ENCODE measurements at places on chromosomes 16 and 17. TPM values are rescaled to one million over a fixed set of nuclear protein-coding genes. Genes with fewer than 3 reads are reported as not detected.

The EPN3 gene
- 3.8 TPM for total RNA-seq

The GRN gene
- 299 TPM for total RNA-seq

The TP53TG3C gene
- not detected for total RNA-seq

The RND2 gene
- total RNA-seq, result 6.3 TPM

The PITPNM3 gene
- 1.6 TPM for total RNA-seq

The ORC6 gene
- 13.8 TPM for total RNA-seq

The INO80E gene
- 99.9 TPM for total RNA-seq

The BAHCC1 gene
- 6.6 TPM for total RNA-seq

The DOC2A gene
- total RNA-seq, result 6.9 TPM

The CIBAR2 gene
- total RNA-seq, result not detected

The ATMIN gene
- 58.4 TPM for total RNA-seq

The PLA2G10 gene
- 0.30 TPM for total RNA-seq

The P2RX1 gene
- total RNA-seq, result 0.20 TPM

The CSH2 gene
- 1.4 TPM for total RNA-seq

The HSD17B1 gene
- 0.12 TPM for total RNA-seq

The SLC47A1 gene
- total RNA-seq, result 38.4 TPM

All from hepatocyte (in vitro differentiated cells).